NCI-H460 (cell line): ENCODE measurements at places on chromosomes 12 and 14.

DNA sequence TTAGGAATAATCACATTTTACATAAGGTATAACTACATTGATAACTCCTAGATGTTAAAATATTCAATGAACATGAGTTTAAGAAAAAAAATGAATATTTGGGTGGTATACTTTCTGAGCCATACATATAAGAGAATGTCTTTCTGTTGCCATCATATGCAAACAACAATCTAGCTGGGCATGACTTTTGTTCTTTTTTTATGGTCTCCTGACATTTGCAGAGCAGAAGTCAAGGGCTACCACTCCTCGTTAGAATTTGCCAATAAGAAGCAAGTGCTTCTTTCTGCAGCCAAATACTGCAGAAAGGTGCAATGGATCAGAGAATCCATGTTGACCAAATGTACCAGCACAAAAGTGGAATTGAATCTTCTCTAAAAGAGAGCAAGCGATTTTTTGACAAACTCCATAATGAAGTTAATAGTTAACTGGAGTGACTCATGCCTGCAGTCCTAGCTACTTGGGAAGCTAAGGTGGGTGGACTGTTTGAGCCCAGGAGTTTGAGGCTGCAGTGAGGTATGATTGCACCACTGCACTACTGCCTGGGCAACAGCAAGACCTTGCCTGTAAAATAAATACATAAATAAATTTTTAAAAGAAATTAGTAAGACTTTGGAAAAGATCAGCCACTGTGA, 25.5 kb upstream of the CCDC91 start:
- DNase-seq = no peak

- DNase-seq = no peak
These were observed 153.0 kb downstream of the SYNE2 start for GRCh38 chr14:64005822-64006221.

- DNase-seq = no peak
These were observed 46.1 kb upstream of the CLEC14A start for GRCh38 chr14:38302034-38302433.

DNA sequence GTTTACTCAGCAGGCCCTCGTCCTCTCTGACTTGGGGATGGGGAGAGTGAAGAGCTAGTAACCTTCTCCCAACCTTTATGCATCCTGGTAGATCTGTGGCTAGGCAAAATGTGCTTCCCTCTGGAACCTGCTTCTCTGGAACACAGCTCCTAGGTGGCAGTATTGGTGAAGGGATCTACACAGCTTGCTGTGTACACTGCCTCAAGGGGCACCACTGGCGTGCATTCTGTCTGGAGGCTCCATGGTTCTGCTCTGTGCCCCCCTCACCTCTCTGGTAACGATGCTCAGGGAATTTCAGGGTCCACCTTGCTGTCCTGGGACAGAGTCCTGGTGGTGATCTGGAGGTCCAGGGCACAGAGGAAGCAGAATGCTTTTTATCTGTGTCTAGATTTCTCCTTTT, 43.5 kb upstream of the KCNA5 start:
- no peak for DNase-seq

DNA sequence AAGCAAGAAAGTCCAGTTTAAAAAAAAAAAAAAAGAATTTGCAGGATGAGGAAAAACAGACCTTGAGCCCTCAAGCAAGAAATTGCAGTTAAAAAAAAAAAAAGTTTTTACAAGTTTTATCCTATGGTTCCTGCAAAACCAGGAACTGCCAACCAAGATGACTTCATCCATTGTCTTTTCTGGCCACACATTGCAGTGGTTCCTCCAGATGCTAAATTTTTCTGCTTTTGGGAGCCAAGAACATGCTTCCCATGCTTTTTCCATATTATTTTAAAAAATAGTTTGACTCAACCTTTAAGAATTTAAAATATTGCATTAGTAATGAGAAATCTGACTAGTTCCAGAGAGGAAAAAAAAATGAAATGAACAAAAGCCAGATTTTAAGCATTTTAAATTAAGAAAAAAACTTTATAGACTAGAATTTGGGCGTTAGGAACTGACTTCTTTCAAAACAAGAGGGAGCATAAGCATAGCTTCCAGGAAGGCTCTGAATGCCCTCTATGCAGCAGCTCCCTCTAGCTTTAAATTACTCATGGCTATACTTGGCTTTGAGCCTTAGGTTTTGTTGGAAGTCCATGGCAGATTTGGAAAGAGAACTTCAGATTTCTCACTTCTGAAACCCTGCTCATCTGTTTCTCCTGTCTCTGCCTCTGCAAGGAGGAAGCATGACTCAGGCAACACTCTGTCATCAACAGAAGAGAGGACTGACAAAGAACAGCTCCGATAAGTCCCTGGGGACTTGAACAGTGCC, 124.5 kb downstream of the GPR65 start:
- peak; percentile 58 for DNase-seq

- DNase-seq = no peak
These were observed 4.8 kb downstream of the MYH7 start for GRCh38 chr14:23430723-23431085.
